ENCODE measurements at places on chromosomes 3 and 15.

DNA sequence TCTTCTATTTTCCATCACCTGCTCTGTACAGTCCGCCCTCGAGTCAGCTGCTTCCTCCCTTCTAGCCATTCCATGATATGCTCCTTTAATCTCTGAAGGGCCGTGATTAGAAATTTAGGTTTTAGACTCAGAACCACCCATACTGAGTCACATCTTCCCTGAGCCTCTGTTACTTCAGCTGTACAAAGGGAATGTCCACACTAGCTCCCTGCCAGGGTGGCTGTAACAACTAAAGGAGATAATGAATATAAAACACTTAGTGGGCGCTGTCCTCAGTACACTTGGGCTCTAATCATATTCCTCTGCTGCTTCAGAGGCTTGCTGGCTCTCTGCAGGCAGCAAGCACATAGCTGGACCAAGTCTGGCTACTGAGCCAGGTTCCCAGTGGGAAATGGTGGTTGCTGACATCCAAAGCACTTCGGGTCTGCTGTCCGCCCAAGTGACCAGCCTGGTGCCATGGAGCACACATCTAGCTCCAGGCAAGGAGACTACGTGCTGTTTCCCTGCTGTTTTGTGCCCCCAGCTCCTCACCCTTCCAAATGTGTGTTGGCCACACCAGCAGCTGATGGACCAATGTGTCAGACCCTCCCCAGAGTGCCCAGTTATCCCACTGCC lies 901 bp upstream of the CHST14 start:
- no peak for DNase-seq

DNA sequence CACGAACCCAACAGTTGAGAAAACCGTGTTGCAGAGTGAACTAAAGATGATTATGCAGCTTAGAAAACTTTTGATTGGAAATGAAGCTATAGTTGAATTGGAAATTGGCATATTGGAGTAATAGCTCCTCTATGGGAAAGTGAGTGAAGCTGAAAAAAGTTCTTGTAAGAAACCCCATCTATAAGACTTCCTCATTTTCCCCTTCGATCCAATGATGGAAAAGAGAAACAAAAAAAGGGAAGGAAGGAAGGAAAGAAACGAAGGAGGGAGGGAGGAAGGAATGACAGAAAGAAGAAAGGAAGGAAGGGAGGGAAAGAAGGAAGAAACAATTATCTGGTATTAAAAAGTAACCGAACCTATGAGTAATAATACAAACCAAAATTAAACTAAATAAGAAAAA lies 791.8 kb upstream of the NR2F2 start:
- no peak for DNase-seq

GRCh38 chr3:108359011-108359410 lies 62.7 kb downstream of the HHLA2 start:
- no peak for DNase-seq

- no peak for DNase-seq
Measured at GRCh38 chr3:55620351-55621025, 133.4 kb upstream of the WNT5A start.

DNA sequence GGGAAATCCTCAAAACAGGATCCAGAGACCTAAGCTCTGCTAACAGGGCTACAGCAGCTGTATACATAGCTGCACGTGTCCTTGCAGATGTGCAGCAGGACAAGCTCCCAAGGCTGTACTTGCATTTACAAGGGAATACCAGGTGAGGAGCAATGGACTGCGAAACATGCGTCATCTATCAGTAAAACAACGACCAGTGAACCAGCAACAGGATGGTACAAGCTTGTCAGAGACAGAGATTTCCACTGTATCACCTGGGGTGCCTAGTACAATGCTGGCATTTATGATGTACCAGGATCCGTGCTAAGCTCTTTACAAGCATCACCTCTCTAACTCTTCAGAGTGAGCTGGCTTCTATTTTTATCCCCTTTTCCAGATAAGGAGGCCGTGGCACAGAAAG lies 227.3 kb downstream of the FOXP1 start:
- no peak for DNase-seq

GRCh38 chr15:52567871-52568600 lies 794 bp downstream of the ARPP19 start:
- no peak for DNase-seq

DNA sequence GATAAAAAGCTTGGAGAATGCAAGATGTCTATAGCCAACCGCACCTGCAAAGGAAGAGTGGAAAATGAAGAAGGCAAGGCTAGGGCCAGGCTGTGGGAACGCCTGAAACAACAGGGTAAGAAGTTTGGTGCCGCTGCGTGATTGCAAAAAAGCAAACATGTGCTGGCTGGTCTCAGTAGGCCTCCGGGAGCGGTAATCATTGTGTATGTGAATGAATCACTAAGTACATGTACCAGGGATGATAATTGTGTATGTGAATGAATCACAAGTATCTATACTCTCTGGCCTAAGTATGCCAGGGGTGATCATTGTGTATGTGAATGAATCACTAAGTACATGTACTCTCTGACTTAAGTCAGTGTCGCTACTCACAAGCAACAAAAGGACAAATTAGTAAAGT lies 40.3 kb upstream of the PARL start:
- DNase-seq = no peak

GRCh38 chr15:73881579-73882320 lies 8.4 kb downstream of the TBC1D21 start:
- DNase-seq = no peak

DNA sequence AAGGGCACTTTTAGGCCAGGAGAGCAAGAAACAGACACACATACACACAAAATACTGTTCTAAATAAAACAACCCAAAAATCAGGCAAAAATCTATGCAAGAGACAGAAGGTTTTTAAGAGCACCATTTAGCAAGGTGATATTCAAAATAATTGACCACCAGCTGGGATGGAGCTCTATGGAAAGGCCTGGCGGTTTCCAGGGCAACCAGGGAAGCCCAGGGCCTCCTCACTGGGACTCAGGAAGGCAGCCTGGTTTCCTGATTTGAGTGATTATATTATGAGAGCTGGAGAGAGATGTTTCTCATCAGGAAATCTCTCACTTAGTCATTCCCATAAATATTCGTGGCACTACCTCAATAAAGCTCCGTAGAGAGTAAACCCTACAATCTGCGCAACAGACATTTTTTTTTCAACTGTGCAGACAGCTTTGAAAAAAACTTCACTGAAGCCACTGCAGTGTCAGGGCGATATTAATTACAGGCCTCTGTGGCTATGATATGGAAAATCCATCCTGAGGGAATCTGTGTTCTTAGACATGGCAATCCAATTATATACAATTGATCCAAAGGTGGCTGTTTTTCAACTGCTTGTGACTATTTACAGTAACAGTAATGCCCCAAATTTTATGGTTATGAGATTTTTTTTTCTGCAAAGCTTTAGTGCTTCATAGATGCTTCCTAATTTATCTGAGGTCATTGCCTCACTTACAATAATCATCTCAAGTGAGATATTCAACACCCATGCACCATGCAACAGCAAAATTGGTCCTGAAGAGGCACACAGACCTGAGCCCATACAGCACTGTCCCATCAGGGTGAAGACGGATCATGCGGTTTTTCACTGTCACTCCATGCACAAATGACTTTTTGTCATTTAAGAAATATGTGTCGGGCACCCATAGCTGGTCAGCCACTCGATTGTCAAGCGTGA lies 152.1 kb downstream of the GABRB3 start:
- no peak for DNase-seq

DNA sequence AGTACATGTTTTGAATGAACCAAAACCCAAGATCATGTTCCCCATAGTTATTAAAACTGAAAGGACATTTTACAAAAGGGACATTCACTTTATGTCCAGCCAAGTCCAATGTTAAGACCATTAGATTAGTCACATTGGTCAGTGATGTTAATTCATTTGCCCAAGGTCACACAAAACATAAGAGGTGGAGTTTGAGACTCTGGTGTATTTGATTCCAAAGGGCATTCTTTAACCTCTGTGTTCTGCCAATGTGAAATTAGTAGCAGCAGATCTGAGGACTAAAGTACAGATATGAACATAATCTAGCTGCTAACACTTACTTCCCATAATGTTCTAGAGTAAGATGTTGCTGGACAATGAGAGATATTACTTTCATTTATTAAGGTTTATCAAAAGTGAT lies 425.6 kb downstream of the TUSC7 start:
- DNase-seq = no peak

DNA sequence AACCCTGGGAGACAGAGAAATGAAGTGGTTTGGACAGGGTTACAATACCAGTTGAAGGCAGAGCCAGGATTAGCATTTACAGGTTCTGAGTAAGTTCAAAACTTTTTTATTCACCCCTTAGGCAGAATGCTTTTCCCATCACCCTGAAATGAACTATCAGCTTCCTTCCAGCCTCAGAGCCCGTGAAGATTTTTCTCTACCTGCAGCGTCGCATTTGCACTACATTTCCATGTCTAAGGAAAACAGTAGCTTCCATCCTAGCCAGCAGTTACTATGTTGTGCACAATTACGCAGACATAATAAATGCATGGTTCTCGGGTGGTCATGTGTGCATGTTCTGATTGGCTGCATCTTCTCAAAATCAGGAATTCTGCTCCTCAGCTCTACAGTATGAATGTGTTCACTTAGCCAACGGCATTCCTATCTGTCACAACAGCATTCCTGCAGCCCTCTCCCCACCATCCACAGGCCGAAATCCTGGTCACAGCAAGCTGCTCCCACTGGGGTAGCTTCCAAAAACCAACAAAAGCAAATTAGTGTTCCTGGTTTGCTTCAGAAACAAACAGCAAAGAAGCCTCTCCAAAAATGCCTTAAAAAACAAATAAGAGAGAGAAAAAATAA lies 510.8 kb upstream of the SEMA6D start:
- DNase-seq = no peak

DNA sequence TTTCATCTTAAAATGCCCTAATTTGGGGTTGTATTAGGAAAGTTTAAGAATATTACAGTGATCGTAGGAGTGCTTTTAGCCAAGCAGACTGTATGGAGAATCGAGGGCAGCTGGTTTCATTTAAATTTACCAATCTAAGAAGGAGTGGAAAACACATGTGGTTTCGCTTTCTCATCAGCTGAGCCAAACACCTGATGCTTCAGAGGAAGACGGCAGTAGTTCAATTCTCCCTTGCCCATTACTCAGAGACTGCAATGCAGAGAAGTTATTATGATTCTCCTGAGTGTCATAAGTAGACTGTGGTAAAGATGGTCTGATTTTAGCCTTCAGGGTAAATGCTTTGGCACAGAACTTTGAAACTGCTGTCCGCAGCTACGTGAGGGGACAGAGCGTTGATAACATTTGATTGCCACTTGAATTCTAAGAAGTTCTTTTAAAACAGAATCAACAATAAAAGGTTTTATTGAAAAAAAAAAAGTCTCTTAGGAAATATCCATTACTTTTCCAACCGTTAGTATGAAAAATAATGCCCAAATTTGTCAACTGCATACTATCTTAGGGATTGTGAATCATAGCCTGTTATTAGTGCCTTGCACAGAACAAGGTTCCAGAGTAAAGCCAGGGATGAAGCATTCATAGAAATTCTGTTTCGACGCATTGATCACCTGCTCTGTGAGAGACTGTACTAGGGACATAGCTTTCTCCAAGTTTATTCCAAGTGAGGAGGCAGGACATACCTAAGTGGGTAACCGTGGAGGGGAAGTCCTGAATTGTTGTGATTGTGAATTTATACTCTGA lies 25.6 kb downstream of the LYSMD4 start:
- DNase-seq = no peak
